Activated CD8-positive, alpha-beta memory T cell treated with anti-CD3 and anti-CD28 coated beads for 1 hour (primary cell): ENCODE measurements at places on chromosomes 7 and 10.

- DNase-seq: no peak
Measured at GRCh38 chr7:17044396-17044795, 162.6 kb upstream of the AGR3 start.

DNA sequence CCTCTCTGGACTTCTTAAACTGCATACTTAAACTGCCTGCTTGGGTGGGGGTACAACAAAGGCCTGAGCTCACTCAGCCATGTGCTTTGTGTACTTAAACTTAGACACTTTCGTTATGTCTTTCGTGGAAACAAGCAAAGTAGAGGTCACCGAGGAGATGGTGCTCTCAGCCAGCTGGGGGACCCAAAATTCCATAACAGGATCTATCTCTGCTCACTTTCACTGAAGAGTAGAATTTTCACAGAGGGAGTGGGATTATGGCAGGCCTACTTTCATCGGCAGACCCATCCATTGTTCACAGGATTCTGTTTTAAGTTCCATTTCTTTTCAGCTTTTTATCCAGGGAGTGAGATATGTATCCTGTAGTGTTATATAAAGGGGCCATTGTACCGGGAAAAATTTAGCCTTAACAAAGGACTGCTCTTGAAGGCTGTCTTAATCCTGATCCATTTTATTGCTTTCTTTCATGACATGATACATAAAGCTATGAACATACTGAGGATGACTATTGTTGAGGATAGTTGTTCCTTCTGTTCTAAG lies 370.0 kb upstream of the GHITM start:
- DNase-seq: no peak

GRCh38 chr7:104895522-104896236 lies 118.3 kb upstream of the KMT2E start:
- no peak for DNase-seq

DNA sequence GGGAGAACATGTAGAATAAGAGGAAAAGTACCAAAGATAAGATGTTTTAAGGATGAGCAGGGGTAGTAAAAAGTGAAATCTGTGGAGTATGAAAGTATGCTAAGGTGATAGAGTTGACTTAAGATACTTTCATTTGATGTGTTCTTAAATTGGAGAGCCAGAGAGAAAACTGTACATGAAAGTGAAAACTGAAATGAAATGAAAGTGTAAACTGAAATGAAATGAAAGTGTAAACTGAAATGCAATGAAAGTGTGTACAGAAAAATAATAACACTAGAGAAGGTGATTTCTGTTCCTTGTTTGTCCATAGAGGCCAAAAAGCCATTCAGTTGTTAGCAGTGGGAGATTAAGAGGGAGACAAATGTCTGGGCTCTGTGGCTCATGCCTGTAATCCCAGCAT lies 17.5 kb downstream of the AHR start:
- no peak for DNase-seq

DNA sequence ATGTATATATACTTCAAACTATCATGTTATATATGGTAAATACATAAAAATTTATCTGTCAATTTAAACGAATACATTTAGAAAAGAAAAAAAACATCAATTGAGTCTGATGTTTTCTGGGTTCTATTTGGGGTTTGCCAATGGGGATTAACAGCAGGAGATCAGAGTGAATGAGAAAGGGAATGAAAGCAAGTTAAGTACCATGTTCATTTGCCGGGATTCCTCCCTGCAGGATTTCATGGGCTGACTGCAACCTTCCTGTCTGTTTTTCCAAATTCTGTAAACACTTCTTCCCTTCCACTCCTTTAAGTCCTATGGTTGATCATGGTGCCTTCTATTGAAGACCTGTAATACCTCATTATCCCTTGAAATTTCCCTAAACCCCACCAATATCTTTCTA lies 33.9 kb upstream of the SEMA3A start:
- no peak for DNase-seq

GRCh38 chr10:17907641-17908040 lies 44.1 kb upstream of the SLC39A12 start:
- DNase-seq: no peak

GRCh38 chr7:51467384-51468017 lies 150.9 kb upstream of the COBL start:
- DNase-seq: no peak

DNA sequence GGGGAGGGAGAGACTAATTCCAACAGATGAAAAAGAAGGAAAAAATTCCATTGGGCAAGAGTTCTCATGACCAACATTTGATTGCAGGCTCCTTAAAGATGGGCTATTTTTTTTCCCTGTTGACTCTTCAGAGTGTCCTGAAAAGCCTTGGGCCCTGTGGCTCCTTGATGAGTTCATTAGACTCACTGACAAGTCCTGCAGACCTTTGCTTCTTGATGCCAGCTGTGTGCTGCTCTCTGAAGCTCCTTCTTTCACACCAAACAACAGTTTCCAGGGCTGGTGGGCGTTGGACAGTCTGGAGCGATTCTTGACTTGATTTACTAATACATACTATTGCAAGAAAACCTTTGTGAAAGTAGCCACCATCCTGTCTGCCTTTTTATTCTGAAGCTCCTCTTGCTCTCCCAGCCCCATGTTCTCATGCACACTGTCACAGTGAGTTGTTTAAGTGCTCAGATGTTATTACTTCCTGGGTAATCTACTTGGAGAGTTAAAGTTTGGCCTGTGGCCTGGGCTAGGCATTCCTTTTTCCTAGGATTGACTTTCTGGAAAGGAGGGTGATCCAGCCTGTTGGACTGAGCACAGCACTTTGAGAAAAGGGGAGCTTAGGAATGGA lies 250.3 kb downstream of the PTEN start:
- DNase-seq: no peak

- no peak for DNase-seq
Measured at GRCh38 chr7:40717242-40717641, 582.4 kb downstream of the SUGCT start.

GRCh38 chr7:92749832-92750446 lies 86.4 kb downstream of the CDK6 start:
- no peak for DNase-seq

GRCh38 chr10:50623663-50624412 lies at the start of gene SGMS1:
Gene SGMS1 (minus strand): TSS chr10:50623956. CDS start chr10:50344114, 279,842 bp downstream.
- DNase-seq: peak; percentile 35

DNA sequence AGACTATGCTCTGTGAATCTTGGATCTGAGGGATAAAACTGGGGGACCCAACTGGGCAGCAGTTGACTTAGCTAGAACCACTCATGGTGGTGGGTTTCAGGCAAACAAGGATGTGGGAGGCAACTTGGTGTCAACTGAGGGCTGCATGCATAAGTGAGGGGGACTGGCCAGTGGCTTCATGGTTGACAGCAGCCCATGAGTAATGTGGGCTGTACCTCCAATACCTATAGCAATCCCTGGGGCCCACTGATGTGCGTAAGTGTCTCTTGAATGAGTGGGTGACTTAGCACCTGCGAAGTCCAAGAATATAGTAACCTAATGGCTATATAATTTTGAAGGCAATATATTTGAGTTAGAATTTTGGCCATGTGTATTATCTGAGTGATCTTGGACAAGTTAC lies 13.7 kb upstream of the MAP3K8 start:
- DNase-seq: no peak

DNA sequence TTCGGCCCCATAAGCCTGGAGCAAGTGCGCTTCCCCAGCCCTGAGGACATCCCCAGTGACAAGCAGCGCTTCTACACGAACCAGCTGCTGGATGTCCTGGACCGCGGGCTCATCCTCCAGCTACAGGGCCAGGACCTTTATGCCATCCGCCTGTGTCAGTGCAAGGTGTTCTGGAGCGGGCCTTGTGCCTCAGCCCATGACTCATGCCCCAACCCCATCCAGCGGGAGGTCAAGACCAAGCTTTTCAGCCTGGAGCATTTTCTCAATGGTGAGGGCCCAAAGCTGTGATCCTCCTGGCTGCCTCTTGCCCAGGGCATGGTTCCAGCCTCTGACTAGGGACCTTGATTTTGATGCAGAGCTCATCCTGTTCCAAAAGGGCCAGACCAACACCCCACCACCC lies 10.1 kb downstream of the IRF5 start:
- DNase-seq: no peak

DNA sequence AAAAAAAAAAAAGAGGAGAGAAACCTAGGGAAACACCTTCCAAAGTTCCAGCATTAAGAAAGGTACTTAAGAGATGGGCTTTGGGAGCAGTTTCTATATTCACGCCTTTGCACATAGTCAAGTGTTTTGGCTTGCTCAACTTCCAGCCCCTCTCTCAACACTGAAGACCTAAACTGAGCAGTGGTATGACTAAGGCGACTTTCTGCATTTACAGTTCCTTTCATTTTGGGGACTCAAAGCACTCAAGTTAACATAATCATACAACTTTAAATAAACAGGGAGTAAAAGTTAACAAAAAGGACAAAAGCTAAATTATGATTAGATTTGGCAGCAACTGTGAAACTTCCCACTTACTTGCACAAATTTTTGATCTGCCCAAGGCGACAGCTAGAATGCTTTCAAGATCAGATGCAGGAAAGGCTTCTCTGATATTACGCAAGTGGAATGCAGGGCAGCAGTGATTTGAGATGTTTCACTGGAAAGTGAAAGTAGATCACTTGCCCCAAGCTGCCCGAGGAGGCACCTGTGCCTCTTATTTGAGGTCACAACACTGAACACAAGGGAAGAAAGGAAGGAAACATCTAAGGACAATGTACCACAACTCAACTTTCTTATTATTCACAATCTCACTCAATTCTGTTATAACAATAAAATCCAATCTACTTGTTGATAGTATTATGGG lies 199.5 kb downstream of the SKAP2 start:
- no peak for DNase-seq

GRCh38 chr10:3268025-3268424 lies 95.4 kb upstream of the PITRM1 start:
- DNase-seq: no peak

DNA sequence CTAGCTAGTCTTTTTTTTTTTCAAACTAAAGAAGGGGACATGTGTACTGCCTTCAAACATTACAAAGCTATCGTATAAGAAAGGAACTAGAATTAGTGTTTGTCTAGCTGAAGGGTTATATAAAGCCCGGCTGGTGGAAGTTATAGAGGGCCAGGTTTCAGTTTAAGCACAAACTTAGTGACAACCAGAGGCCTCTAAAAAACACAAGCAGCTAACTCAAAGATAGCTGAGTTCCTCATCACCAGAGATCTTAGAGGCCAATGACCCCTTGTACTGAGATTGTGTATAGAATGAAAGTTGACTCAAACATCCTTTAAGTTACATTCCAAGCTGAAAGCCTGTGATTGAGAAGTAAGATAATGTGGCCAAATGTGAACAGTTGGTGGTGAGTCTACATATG lies 28.1 kb upstream of the SGMS1 start:
- DNase-seq: no peak

- no peak for DNase-seq
Measured at GRCh38 chr10:125158601-125159485, 1.5 kb downstream of the CTBP2 start.

DNA sequence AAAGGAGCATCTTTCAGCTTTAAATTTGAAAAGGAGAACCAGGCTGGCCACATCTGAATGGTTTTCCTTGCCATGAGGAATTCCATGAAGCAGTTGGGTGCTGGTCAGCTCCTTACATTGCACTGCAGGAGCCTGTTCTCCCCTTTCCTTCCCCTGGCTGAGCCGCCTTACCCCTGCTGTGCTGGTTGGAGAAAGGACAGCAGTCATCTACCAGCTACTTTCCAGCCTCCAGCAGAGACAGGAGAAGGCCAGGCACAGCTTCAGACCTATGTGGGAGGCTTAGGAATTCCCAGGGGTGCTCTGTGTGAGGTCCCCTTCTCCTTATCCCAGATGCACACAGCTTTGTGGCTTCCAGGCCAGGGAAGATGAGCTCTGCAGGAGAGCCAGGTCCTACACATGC lies 4.7 kb downstream of the C10orf71 start:
- DNase-seq: no peak

DNA sequence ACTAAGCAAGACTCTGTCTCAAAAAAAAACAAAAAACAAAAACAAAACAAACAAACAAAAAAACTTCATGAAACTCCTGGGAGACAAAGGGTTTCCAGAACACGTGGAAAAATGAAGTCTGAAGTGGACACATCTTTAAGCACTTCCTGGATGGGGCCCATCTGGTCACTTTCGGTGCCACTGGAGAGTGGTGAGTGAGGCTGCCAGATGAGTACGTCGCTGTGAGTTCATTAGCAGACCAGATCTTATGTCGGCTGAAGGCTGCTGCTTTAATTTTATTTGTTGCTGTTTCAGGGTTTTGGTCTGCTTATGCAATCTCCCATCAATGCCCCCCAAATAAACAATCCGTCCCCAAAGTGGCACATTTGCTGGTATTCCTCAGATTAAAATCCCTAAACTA lies 64.4 kb downstream of the NPTX2 start:
- no peak for DNase-seq

DNA sequence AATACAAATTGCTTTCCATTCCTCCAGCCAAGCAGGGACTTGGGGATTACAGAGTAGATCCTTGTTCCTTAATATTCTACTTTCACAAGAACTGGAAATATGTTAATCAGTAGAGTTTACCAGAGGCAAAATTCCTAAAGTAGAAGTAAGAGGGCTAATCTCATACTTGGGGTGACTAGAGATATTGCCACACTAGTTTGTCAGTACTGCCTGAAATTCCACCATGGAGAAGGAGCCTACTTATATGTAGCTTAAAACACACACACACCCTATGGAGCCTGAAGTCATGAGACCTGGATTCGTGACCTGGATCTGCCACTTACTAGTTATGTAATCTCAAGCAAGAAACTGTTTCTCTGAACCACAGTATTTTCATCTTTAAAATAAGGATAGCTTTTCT lies 33.9 kb downstream of the STRIP2 start:
- DNase-seq: no peak

GRCh38 chr10:93471110-93471651 lies 11.0 kb downstream of the MYOF start:
- no peak for DNase-seq

DNA sequence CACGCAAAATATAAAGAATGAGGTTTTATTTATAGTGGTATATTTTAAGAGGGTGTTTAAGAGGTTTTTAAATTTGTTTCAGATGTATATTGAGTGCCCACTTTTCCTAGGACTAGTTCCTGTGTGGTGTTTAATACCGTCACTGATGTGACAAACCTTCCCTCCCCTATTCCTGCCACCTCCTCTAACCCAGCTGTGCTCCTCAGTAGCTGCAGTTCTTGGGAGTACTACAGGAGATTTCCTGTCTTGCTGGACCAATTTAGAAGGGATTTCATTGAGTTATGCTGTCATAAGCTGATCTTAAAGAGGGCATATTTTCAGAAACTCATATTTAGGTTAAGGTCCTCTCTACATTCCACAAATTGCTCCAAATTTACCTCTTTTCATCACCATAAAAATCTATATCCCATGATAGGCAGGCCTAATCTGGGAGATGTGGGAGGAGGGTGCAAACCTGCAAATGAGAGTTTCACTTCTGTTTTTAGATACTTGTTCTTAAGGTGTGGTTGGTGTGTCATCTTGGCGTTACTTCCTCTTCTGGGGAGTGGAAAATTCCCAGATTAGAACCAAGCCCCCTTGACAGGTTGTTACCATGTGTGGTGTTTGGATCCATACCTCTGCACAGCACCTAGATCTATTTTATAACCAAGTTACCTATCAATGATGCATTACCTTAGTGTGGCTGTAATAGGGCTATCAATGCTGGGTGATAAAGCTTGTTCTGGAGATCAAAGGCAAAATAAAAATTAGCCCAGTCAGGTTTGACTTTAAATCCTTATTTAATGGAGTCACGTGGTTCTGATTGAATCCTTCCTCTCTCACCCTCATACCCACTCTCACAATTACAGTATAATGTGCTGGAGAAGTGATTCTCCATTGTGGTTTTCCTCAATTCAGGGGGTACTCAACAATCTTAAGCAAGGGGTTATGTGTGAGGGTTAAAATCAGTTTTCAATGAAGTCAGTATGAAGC lies 141.1 kb downstream of the CDK14 start:
- DNase-seq: no peak
